CD4-positive, alpha-beta T cell treated with Interleukin-6 for 4 hours (primary cell): ENCODE measurements at places on chromosomes 5 and 9.
A peak's percentile ranks its signal among the peaks of the same experiment; 100 is the strongest.

- no peak for DNase-seq
Measured at GRCh38 chr9:83433846-83434245, 104.4 kb downstream of the FRMD3 start.

- no peak for DNase-seq
Measured at GRCh38 chr9:19456426-19456825, 47.6 kb downstream of the ACER2 start.

DNA sequence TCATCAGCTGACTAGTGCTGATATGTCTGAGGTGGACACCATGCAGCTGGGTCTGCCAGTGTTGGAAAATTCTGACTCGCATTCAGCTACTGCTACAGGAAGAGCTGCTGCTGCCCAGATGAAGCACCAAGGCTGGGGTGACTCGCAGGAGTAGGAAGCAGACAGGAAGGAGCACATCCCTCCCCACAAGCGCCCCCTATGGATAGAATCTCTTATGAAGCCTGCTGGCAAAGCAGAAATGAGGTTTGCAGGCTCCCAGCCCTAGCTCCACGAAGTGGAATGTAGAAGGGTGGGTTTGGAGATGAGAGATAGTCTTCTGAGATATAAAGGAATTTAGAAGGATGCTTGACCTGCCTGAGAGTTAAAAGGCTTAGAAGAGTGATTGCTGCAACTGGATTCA, 443.0 kb downstream of the ACTL7B start:
- DNase-seq: no peak

DNA sequence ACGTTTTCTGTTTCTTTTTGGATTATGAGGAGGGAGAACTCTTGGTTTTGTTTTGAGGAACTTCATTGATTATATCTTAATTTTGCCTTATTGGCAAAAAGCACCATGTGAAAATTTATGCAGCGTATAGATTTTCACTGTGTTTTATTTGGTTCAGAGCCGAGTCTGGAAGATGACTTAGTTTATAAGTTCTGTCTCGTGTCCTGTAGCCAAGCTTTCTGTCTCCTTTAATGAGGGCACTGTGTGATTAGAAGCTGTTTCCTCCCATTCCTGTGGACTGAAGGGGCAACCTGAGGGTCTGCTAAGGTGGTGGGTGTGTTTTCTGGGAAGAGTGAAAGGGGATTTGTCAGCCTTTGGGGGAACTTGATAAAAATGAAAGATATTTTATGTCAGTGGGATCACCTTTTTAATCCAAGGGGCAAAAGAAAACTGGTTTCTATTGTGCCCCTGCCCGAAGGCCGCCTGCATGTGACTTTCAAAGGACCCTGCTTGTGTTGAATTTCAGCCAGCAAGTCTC, 262.1 kb downstream of the FANCC start:
- no peak for DNase-seq

- DNase-seq: no peak
Measured at GRCh38 chr9:5622016-5622415, 6.9 kb upstream of the RIC1 start.

DNA sequence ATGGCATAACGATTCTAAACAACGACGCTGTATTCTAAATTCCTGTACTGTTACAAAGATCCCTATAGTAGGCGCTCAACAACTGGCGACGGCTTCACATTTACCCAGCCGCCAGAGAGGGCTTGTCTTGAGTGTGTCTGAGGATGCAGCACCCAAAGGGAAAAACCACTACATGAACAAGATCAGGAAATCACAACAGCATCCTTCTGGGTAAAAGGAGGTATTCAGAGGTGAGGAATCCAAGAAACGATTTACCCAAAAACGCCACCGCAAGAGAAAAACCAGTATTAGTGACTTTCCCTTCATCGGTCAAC, 711 bp downstream of the TTC33 start:
- peak; percentile 72 for DNase-seq

DNA sequence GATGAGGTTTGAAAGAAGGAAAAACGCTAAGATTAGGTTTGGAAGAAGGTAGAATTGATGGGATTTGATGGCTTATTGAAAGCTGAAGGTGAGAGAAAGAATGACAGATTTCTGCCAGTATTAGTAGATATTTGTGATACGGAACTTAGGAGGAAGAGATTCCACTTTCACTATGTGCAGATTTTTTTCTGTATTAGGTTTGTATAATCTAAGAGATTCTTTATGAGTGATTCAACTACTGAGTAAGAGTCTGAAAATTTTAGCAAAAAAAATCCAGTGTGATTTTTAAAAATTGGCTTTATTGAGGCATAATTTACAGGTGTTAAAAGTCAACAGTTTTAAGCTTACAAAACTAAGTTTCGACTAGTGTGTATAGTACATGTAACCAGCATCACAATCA, 54.1 kb downstream of the AP3S1 start:
- DNase-seq: no peak

DNA sequence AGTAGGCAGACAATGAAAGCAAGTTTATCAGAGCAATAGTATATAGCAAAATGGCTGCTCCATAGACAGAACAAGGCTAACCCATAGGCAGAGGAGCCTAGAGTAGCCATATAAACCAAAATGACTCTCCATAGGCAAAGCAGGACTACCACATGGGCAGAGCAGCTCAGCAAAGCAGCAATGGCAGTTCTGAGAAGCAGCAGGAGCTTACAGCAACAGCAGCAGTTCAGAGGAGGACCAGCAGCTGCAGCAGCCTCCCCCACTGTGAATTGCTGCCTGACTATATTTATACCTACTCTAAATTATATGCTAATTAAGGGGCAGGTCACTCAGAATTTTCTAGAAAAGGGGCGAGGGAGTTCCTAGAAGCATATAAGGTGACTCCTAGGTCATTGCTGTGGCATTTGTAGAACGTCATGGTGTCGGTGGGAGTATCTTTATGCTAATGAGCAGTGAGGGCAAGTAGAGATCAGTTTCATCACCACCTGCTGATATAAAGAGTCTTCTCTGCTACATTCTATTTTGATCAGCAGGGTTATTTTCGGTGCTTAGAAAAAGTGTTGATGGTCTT, 1115.5 kb downstream of the DTWD2 start:
- no peak for DNase-seq

GRCh38 chr5:96348536-96348935, 84.5 kb downstream of the PCSK1 start:
- DNase-seq: no peak

GRCh38 chr5:22728610-22729009, 124.5 kb downstream of the CDH12 start:
- DNase-seq: no peak

DNA sequence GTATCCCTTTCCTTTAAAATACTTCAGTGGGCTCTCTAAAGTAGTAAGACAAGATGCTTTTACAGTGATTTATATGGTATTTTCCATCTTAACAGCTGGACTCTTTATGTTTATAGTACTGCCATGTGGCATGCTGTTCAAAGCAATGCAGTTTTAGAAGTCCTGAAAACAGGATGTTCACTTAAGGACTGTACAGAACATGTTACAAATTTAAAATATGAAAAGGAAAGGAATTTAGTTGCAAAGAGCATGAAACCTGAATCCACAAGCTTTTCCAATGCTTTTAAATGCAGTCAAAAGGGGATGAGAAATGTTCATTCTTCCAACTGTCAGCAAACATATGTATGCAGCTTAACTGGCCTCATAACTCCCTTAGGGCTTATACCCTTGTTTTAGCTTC, 580.2 kb downstream of the EFNA5 start:
- no peak for DNase-seq

DNA sequence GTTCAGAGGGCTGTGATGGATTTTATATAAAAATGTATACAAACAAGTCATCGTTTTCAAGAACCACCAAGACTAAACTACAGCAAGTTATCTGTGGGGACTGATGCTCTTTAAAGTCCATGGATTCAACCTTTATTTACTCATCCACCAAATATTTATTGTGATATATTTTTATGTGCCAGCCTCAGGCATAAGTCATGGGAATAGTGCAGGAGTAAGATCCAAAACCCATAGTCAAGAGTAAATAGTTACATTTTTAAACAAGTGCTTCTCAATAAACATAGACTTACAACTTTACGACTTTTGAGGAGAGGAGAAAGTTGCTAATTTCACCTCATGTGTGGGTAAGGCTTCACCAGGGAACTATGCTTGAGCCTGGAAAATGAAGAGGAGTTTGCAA, 24.6 kb downstream of the MACIR start:
- no peak for DNase-seq

- no peak for DNase-seq
Measured at GRCh38 chr5:142360051-142360498, 35.3 kb upstream of the SPRY4 start.

DNA sequence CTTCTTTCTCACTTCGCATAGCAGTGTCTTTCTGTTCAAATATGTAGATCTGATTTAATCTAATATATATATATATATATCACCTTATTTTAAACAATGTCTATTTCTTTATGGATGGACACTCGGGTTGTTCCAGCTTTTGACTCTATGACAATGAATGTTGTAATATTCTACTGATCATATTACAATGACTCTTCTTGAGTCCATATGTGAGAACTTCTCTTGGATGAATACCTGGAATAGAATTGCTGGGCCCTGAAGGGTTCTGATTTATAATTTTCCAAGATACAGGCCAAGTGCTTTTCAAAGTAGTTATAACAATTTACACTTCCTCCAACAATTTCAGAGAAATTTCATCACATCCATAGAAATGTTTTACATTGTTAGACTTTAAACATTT, 28.8 kb downstream of the NTRK2 start:
- no peak for DNase-seq

DNA sequence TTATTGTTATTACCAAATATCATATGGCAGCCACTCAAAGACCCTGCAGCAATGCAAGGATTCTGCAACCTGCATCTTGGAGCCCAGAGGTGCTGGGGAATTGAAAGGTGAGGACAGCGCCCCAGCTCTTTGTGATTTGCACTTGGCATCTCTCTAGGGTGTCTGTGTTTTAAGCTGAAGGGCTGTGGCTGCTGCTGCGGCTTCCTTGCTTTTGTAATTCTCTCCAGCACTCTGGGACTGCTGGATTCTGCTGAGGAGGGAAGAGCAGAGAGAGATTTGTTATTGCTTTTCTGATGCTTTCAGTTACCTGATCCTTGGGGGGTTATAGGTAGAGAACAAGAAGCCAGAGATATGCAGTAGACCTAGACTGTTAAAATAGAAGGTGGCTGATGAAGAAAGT, 562.4 kb downstream of the EBF1 start:
- DNase-seq: no peak

GRCh38 chr5:98458004-98458403, 315.5 kb upstream of the RGMB start:
- no peak for DNase-seq

- no peak for DNase-seq
Measured at GRCh38 chr9:99192786-99193465, 28.8 kb downstream of the ALG2 start.

DNA sequence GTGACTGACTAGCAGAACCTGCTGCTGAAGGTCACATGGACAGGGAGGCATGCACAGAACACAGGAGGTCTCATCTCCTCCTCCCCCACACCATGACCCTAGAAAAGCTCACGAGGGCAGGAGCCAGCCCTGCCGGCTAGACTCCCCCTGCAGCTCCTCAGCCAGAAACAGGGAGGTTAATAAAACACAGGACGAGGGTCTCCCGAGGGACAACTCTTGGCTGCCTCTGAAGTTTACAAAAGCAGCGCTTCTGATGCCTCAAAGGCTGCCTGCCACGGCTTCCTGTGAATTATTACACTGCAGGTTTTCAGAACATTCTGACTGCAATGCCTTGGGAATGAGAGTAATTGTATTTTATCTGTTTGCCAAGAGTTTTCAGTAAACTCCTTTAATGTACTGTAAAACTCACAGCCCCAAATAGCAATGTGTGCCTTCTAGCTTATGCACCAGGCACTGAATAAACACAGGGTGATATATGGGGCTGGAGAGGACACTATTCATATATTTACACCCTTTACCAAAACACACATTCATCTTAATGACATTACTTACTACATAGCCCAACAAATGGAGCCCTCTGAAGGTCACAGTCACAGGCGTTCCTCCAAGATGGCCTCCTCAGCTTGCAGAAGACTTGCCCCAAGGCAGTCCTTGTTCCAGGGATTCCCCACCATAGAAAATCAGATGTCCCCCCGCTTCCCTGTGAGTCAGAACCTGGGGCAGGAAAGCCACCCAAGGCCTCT, 83.7 kb downstream of the C5orf15 start:
- no peak for DNase-seq

DNA sequence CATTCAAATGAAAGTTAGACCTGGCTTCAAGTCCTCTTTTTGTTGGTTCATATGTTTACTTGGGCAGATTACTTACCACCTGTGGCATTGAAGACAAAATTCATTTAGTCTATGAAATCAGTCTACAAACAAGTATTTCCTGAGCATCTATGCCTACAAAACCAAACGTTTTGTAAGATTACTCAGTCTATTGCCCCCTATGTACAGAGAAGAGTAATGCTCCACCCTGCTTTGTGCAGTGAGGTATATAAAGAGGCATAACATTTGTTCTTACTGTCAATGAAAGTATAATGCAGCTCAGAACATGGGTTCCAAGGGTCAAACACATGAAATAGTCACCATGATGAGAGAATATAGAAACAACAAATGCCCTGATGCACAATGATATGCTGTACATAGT, 580.7 kb downstream of the KIF4B start:
- no peak for DNase-seq

DNA sequence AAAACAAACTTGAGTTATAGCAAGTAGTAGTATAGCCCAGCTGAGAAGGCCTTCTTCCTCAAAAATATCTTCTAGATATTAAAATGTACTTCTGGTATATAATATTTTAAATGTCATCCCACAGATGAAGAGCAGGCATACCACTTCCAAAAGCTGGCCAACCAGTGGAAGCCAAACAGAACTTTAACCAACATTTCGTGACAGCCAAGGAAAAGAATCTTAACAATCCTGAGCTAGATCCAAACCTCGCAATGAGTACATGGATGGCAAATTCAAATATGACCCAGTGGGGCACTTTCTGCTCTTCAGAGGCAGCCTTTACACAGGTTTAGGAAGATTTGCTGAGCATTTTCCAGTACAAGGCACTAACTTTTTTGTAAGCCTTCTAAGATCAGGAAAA, 91.8 kb upstream of the ACO1 start:
- no peak for DNase-seq

DNA sequence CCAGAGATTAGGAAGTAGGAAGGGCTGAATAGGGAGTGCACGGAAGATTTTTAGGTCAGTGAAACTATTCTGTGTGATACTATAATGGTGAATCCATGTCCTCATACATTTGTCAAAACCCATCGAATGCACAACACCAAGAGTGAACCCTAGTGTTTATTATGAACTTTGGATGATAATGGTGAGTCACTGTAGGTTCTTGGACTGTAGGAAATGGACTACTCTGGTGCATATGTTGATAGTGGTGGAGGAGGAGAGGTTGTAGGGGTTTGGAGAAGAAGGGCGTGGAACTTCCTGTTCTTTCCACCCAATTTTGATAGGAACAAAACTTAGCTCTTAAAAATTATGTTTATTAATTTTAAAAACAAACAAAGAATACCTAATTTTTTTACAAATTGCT, 14.3 kb downstream of the CTSL start:
- no peak for DNase-seq

GRCh38 chr5:103041071-103041676, 78.8 kb downstream of the GIN1 start:
- no peak for DNase-seq

DNA sequence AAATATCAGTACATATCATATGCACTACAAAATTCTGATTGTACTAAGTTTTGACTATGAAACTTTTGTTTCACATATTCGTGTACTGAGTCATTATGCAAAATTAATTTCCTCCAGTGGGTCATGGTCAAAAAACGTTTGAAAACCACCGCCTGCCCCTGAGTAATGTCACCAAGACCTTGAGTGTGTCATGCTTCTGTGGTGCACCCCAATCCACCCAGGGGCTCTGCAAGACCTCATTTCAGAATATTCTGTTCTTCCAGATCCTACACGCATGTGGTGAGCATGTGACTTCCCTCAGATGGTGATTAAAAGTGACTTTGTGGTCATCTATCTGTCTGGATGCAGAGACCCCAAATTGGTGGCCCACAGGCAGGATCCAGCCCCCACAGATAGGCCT, 31.0 kb downstream of the ABLIM3 start:
- DNase-seq: no peak
